ENCODE measurements at places on chromosomes 2 and 18. TPM values are rescaled to one million over a fixed set of nuclear protein-coding genes. Genes with fewer than 3 reads are reported as not detected.

- DNase-seq = no peak
Observed at GRCh38 chr2:224952936-224953657, 89.2 kb downstream of the DOCK10 start.

Gene PARD3B
- 0.31 TPM for total RNA-seq

Gene ASB3
- 39.3 TPM for total RNA-seq

Gene CMPK2
- total RNA-seq = not detected

All from G401 (cell line).